ENCODE measurements at places on chromosomes 4 and X. TPM values are rescaled to one million over a fixed set of nuclear protein-coding genes. Genes with fewer than 3 reads are reported as not detected.

Gene ADH1C
- total RNA-seq: 0.59 TPM

Gene TCEAL6
- not detected for total RNA-seq

Gene GRK4
- total RNA-seq: 7.4 TPM

Gene CXCL1
- total RNA-seq: 4.7 TPM

- DNase-seq: no peak
Observed at GRCh38 chr4:143225167-143225566, 40.5 kb downstream of the USP38 start.

DNA sequence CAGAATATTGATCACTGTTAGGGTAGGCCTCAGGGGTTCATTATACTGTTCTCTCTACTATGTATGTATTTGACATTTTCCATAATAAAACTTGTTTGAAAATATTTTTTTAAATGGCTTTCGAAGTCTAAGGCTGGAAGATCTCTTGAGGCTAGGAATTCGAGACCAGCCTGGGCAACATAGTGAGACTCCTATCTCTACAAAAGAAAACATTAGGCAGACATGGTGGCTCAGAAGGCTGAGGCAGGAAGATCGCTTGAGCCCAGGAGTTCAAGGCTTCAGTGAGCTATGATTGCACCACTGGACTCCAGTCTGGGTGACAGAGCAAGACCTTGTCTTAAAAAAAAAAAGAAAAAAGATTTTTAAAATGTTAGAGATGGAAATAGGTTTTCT, 15.5 kb upstream of the TBC1D14 start:
- no peak for DNase-seq

GRCh38 chrX:44228621-44229020, 114.9 kb downstream of the EFHC2 start:
- DNase-seq: no peak

DNA sequence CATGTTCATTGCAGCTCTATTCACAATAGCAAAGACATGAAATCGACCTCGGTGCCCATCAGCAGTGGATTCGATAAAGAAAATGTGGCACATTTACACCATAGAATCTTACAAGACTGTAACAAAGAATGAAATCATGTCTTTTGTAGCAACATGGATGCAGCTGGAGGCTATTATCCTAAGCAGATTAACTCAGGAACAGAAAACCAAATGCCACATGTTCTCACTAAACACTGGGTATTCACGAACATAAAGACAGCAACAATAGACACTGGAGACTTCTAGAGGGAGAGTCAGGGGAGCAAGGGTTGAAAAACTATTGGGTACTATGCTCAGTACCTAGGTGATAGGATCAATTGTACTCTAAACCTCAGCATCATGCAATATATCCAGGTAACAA, 180.5 kb downstream of the PPP1R2C start:
- DNase-seq: no peak

DNA sequence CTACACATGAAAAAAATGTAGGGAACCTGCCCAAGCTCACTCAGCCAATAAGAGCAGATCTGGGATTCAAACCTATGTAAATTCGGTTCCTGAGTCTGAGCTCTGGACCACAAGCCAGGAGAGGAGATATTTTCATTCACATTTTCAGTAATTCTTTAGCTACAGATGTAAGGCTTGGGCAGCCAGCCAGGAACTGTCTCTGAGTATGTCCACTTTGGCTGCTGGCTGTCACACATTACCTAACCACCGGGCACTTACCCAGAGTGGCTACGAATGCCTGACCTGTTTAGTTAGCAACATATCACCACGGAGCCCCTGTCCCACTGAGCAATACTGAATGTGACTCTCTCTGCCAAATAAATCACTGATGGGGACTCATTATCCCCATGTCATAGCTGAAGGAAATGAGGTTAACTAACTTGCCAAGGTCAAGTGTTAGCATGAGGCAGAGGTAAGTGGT, 15.3 kb downstream of the USP46 start:
- DNase-seq: no peak

- no peak for DNase-seq
Observed at GRCh38 chrX:68354879-68355628, 78.2 kb downstream of the OPHN1 start.
